ENCODE measurements at places on chromosomes 13 and 19. TPM values are rescaled to one million over a fixed set of nuclear protein-coding genes. Genes with fewer than 3 reads are reported as not detected.

The ZNF729 gene
- not detected for total RNA-seq

The KIR2DL3 gene
- total RNA-seq: not detected

The ADGRE3 gene
- total RNA-seq: not detected

GRCh38 chr13:64397701-64398100, 2832.4 kb downstream of the PCDH9 start:
- H3K4me1 ChIP-seq: no peaks in the 10 kb centered on the region
- H3K4me3 ChIP-seq: no peak overlapping the region
- H3K36me3 ChIP-seq: no peaks in the 10 kb centered on the region
- no peaks in the 10 kb centered on the region for H3K27me3 ChIP-seq
- DNase-seq: no peak

GRCh38 chr19:45528744-45529419, 21.6 kb downstream of the VASP start:
- H3K4me3 ChIP-seq: no peak overlapping the region
- peaks cover 12% of the 10 kb centered on the region for H3K4me1 ChIP-seq
- H3K36me3 ChIP-seq: peaks cover 49% of the 10 kb centered on the region
- H3K27me3 ChIP-seq: no peaks in the 10 kb centered on the region

GRCh38 chr13:38395497-38395788, 45.8 kb downstream of the UFM1 start:
- H3K36me3 ChIP-seq: no peaks in the 10 kb centered on the region
- peaks cover 3% of the 10 kb centered on the region for H3K4me1 ChIP-seq
- no peak for DNase-seq
- H3K27ac ChIP-seq: no peak overlapping the region
- no peaks in the 10 kb centered on the region for H3K27me3 ChIP-seq

GRCh38 chr19:607301-608154, 17.8 kb downstream of the HCN2 start:
- H3K36me3 ChIP-seq: no peaks in the 10 kb centered on the region
- H3K27me3 ChIP-seq: no peaks in the 10 kb centered on the region
- no peak for DNase-seq
- H3K27ac ChIP-seq: no peak overlapping the region

GRCh38 chr19:46634656-46635218, 1.3 kb downstream of the GNG8 start:
- peaks cover 21% of the 10 kb centered on the region for H3K4me1 ChIP-seq
- no peak for DNase-seq
- no peak overlapping the region for H3K27ac ChIP-seq
- H3K36me3 ChIP-seq: no peaks in the 10 kb centered on the region
- peaks cover 23% of the 10 kb centered on the region for H3K27me3 ChIP-seq

DNA sequence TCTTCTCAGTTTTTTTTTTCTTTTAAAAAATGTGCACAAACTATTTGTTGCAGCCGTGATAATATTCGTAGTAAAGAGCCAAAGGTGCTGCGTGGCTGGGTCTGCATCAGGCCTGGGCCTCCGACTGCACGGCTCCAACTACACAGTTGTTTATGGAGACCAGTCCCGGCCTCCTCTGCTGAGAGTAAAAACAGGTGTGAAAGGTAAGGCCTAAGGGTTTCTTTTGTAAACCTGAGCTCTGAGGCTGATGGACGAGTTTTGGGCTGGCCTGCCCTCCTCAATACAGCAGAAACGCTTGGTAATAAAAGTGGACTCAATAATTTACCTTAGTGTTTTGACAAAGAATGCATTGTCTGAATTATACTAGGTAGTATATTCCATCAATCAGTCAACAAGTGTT, 3.9 kb downstream of the MBNL2 start:
- peaks cover 53% of the 10 kb centered on the region for H3K4me1 ChIP-seq
- no peaks in the 10 kb centered on the region for H3K27me3 ChIP-seq
- peaks cover 8% of the 10 kb centered on the region for H3K36me3 ChIP-seq
- peak overlapping the region; percentile 76 for H3K27ac ChIP-seq
- DNase-seq: no peak

- H3K27me3 ChIP-seq: peaks cover 7% of the 10 kb centered on the region
- DNase-seq: no peak
- no peak overlapping the region for H3K4me3 ChIP-seq
Observed at GRCh38 chr13:109628251-109628699, 158.1 kb downstream of the IRS2 start.

DNA sequence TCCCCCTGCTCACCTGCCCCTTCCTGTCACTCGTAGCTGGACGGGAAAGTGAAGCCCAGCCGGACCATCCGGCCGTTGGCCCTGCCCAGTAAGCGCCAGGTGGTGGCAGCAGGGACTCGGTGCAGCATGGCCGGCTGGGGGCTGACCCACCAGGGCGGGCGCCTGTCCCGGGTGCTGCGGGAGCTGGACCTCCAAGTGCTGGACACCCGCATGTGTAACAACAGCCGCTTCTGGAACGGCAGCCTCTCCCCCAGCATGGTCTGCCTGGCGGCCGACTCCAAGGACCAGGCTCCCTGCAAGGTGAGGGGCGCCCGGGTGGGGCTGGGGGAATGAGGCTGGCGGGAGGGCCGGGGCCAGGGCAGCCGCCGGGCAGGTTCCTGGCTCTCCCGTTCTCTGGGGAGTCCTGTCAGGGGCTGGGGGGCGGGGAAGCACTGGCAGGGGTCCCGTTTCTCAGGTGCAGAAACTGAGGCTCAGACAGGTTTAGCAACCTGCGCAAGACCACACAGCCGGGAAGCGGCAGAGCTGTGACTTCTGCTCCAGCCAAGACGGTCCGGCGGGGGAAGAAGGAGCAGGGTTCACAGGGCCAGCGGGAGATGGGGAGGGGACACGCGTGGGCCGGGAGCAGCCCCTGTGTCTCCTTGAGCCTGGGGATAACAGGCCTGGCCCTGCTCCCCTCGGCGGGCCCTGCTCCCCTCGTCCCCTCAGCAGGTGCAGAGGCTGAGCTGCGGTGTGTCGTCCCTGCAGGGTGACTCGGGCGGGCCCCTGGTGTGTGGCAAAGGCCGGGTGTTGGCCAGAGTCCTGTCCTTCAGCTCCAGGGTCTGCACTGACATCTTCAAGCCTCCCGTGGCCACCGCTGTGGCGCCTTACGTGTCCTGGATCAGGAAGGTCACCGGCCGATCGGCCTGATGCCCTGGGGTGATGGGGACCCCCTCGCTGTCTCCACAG, 5.3 kb downstream of the GZMM start:
- no peaks in the 10 kb centered on the region for H3K36me3 ChIP-seq
- no peak overlapping the region for H3K27ac ChIP-seq
- peaks cover 11% of the 10 kb centered on the region for H3K4me1 ChIP-seq
- H3K27me3 ChIP-seq: no peaks in the 10 kb centered on the region

GRCh38 chr19:51002542-51003311, 1.3 kb upstream of the KLK8 start:
- no peak overlapping the region for H3K4me3 ChIP-seq
- H3K4me1 ChIP-seq: no peaks in the 10 kb centered on the region

GRCh38 chr13:43232144-43232872, 208.9 kb downstream of the DNAJC15 start:
- H3K4me3 ChIP-seq: no peak overlapping the region
- H3K27ac ChIP-seq: no peak overlapping the region
- no peaks in the 10 kb centered on the region for H3K36me3 ChIP-seq
- DNase-seq: no peak

DNA sequence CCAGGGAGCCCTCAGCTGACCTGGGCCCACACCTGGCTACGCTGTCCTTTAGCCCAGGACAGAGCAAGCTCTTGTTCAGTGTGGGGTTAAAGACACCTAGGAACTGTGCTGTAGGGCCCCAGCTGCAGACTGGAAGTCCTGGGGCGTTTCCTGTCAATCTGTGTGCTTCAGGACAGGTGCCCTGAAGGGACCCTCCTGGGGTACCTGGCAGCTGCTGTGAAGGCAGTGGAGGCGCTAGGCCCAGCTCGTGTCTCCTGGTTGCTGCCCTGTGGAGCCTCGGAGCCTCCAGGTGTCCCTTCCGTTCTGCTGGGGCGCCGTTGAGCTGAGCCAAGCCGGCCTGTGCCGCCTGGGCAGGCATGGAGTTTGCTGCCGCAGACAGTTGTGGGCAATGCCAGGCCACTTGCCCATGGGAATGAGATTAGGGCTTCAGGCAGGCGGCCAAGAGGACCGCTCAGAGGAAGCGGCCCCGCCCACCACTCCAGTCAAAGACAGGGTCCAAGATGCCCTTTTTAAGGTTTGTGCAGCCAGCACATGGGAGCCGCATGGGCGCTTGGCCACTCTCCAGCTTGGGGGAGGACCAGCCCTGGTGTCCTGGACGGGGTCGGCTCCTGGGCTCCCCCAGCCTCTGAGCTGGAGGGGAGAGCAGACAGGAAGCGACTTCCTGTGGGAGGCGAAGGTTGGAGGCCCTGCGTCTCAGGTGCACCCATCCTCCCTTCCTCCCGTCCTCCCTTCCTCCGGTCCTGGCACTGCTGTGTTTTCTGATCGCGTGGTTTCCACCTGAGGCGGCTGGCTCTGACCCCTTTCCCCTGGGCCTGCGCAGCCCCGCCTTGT, 4.0 kb downstream of the PTBP1 start:
- H3K27me3 ChIP-seq: no peaks in the 10 kb centered on the region
- peak; percentile 27 for DNase-seq
- peaks cover 58% of the 10 kb centered on the region for H3K36me3 ChIP-seq
- peak overlapping the region; percentile 66 for H3K4me3 ChIP-seq
- peak overlapping the region; percentile 69 for H3K27ac ChIP-seq

DNA sequence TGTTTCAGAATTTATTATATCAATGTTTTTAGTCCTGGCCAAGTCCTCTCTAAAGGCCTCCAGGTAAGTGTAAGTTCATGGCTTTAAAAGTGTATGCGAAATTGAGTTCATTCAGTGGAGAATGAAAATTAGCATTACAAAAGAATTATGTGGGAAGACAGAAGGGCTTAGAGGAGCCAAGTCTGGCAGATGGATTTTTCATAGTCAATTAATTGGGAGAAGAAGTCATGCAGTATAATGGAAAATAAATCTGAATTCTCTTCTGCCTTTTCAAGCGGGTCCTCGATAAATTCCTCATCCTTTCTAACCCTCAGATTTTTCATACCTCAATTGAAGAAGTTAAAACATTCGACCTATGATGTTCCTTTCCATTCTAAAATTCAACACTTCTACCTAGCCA, 394.2 kb downstream of the ITGBL1 start:
- no peak for DNase-seq
- no peak overlapping the region for H3K27ac ChIP-seq
- no peaks in the 10 kb centered on the region for H3K36me3 ChIP-seq
- H3K27me3 ChIP-seq: no peaks in the 10 kb centered on the region
- no peak overlapping the region for H3K4me3 ChIP-seq
- no peaks in the 10 kb centered on the region for H3K4me1 ChIP-seq

- no peak overlapping the region for H3K27ac ChIP-seq
- no peaks in the 10 kb centered on the region for H3K4me1 ChIP-seq
- no peak overlapping the region for H3K4me3 ChIP-seq
Observed at GRCh38 chr13:93535251-93535650, 308.6 kb downstream of the GPC6 start.

- no peaks in the 10 kb centered on the region for H3K27me3 ChIP-seq
- DNase-seq: no peak
- peaks cover 71% of the 10 kb centered on the region for H3K4me1 ChIP-seq
- H3K36me3 ChIP-seq: peaks cover 43% of the 10 kb centered on the region
- peak overlapping the region; percentile 92 for H3K27ac ChIP-seq
- peak overlapping the region; percentile 78 for H3K4me3 ChIP-seq
Observed at GRCh38 chr19:4401769-4402170, 670 bp upstream of the CHAF1A start.

DNA sequence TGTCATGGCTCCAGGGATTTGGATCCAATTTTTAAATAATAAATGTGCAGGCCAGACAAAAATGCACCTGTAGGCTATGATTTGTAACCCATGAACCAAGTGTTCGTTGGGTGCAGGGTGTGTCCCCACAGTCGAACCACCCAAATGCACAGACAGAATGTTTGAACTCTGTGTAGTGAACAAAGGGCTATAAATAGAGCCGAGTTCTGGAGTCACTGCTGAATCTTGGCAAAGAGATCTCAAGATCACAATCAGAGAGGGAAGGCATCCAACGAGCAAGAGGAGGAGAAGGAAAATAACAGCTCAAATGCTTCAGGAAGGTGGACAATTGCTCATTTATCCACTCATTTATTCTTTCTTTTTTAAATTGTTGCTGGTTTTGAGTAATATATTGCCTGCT, 547.9 kb downstream of the FGF9 start:
- no peak overlapping the region for H3K4me3 ChIP-seq
- H3K36me3 ChIP-seq: no peaks in the 10 kb centered on the region
- H3K27ac ChIP-seq: no peak overlapping the region
- DNase-seq: no peak

- H3K27ac ChIP-seq: no peak overlapping the region
- peaks cover 34% of the 10 kb centered on the region for H3K4me1 ChIP-seq
- H3K4me3 ChIP-seq: peak overlapping the region; percentile 21
- peaks cover 61% of the 10 kb centered on the region for H3K27me3 ChIP-seq
Observed at GRCh38 chr19:11421371-11422098, 2.4 kb upstream of the RGL3 start.

DNA sequence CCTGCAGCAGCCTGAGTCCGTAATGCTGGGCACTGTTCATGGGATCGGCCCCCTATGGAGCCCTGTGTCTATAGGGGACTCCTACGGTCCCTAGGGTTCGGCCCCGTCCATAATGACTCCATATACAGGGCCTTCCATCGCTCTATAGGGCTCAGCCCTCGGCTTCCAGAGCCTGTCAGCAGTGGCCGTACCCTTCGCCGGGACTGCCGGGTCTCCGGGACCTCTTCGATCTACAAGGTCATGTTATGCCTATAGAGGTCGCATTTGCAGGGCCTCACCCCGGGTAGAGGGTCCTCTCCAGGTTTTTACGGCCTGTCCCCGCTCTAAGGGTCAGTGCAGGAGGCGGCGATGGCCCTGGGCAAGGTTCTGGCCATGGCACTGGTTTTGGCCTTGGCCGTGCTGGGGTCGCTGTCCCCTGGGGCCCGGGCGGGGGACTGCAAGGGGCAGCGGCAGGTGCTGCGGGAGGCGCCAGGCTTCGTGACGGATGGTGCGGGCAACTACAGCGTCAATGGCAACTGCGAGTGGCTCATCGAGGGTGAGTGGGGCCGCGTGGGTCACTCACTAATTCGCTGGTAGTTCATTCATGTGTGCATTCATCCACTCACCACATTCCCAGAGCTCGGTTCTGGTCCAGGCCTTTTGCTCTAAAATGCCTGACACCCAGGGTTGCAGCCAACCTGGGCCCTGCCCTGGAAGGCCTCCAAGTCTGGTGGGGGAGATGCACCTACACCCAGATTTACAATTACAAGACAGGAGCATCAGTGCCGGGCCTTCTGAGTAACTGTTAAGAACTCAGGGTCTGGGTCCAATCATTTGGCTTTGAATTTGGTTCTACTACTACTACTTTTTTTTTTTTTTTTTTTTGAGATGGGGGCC, 699 bp downstream of the MEGF8 start:
- H3K36me3 ChIP-seq: no peaks in the 10 kb centered on the region
- H3K27ac ChIP-seq: peak overlapping the region; percentile 76

GRCh38 chr19:52533901-52534300, 6.4 kb downstream of the ZNF808 start:
- H3K4me3 ChIP-seq: no peak overlapping the region
- H3K27ac ChIP-seq: no peak overlapping the region
- peaks cover 72% of the 10 kb centered on the region for H3K36me3 ChIP-seq
- H3K4me1 ChIP-seq: peaks cover 35% of the 10 kb centered on the region
- DNase-seq: no peak

DNA sequence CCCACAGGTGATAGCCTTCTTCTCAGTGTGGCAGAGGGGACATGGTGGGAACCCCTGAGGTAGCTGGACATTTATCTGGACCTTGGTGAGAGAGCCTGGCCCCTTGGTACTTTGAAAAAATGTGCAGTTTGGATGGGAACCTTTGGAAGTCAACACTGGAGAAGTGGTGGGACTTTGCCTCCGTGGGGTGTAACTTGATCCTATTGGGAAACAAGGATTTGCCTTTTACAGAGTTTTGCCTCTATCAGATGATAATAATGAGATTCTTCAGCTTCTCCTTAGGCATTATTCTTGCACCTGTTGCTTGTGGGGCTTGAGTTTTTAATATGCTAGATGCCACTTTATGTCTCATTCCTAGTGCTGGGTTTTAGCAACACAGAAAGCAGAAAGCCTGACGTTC, 99.0 kb downstream of the ERCC5 start:
- no peaks in the 10 kb centered on the region for H3K36me3 ChIP-seq
- no peak overlapping the region for H3K4me3 ChIP-seq
- no peaks in the 10 kb centered on the region for H3K4me1 ChIP-seq
- no peak overlapping the region for H3K27ac ChIP-seq
- no peak for DNase-seq

All from activated CD4-positive, alpha-beta memory T cell treated with anti-CD3 and anti-CD28 coated beads, Interleukin-2, amount 10 ng/mL, durations not matched to agents 7 days and 5 days (primary cell).